ENCODE measurements at places on chromosomes 3 and 15. TPM values are rescaled to one million over a fixed set of nuclear protein-coding genes. Genes with fewer than 3 reads are reported as not detected.

DNA sequence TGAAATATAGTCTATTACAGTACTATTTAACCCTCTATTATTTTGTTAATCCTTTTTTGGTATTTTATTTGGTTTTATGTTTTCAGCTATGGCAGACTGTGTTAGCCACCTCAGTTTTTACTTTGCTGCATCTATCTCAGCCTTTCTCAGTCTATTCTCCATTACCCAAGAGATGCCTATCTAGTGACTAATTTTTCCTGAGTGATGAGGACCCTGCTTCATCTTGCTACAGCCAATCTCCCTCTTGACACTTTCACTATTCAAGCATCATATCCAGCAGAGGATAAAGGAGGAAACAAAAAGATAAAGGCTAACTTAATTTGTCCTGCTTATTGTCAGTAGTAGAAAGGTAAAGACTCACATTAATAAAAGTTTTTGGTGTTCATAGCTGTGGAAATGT lies 141.8 kb upstream of the NECTIN3 start:
- no peak for DNase-seq
- H3K36me3 ChIP-seq = no peaks in the 10 kb centered on the region
- H3K4me1 ChIP-seq = no peaks in the 10 kb centered on the region
- no peaks in the 10 kb centered on the region for H3K27me3 ChIP-seq
- H3K4me3 ChIP-seq = no peak overlapping the region

The EPHB3 gene
- total RNA-seq = 1.3 TPM

- H3K27me3 ChIP-seq = no peaks in the 10 kb centered on the region
- no peak for DNase-seq
- H3K4me1 ChIP-seq = peaks cover 9% of the 10 kb centered on the region
- H3K4me3 ChIP-seq = no peak overlapping the region
- no peak overlapping the region for H3K27ac ChIP-seq
- H3K36me3 ChIP-seq = no peaks in the 10 kb centered on the region
These were observed 234.7 kb downstream of the NFKBIZ start for GRCh38 chr3:102084006-102084405.

DNA sequence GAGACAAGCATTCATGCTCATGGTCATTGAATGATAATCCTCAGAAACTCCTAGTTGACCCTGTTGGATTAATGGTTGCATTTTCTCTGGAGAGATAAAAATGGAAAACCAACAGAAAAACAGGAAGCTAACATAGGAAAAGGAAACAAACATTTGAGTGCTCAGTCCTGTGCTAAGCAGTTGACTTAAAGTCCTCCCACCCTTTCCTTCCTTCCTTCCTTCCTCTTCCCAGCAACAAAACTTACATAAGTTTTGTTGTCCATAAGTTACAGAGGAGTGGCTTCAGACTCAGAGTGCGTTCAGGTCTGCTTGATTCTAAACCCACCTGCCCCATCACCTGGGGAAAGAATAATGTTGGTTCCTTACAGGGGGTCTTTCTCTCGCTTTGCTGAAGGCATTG lies 163.8 kb upstream of the RGMA start:
- H3K4me3 ChIP-seq = no peak overlapping the region
- no peaks in the 10 kb centered on the region for H3K27me3 ChIP-seq
- H3K36me3 ChIP-seq = no peaks in the 10 kb centered on the region
- DNase-seq = no peak

GRCh38 chr3:130971208-130971607 lies 55.4 kb downstream of the ASTE1 start:
- H3K27me3 ChIP-seq = no peaks in the 10 kb centered on the region
- DNase-seq = no peak
- H3K36me3 ChIP-seq = peaks cover 30% of the 10 kb centered on the region
- H3K4me1 ChIP-seq = no peaks in the 10 kb centered on the region

The NGLY1 gene
- total RNA-seq = 61.9 TPM

The OIP5 gene
- total RNA-seq = 2.8 TPM

DNA sequence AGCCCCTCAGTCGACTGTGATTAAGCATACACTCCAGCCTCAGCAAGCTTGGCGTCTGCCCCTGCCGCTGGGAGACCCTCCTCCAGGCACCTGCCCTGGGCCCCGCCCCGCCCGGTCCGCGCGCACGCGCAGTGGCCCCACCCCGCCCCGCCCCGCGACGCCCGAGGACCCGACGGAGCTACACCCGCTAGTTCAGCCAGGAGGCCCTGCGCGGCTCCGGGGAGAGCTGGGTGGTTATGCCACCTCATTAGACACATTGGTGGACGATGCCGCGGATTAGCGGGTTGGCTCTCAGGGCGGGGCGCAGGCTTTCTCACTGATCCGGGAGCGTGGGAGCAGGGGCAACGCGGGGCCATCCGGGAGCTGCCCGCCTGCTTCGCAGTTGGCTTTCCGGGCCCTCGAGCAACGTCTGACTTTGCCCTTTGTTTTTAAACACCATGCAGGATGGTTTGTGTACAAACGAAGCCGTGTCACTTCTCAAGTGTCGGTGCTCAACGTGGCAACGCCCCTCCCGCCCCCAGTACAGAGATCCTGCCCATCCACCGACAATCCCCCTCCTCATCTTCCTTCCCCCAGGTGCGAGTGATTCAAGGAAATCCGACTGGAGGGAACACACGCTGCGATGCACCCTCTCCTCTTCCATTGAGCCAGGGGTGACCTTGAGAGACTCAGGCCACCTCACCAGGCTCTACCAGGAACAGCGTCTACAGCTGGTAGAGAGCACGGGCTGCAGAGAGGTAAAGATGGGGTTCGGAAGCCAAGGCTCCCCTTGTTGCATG lies 109.3 kb downstream of the SHQ1 start:
- H3K27me3 ChIP-seq = peaks cover 24% of the 10 kb centered on the region
- no peak overlapping the region for H3K27ac ChIP-seq
- peaks cover 9% of the 10 kb centered on the region for H3K4me1 ChIP-seq
- peak; percentile 89 for DNase-seq

- H3K36me3 ChIP-seq = no peaks in the 10 kb centered on the region
- H3K27me3 ChIP-seq = peaks cover 12% of the 10 kb centered on the region
- no peak overlapping the region for H3K4me3 ChIP-seq
- H3K27ac ChIP-seq = no peak overlapping the region
These were observed 160.7 kb downstream of the SQOR start for GRCh38 chr15:45795440-45796069.

The PPP2R3A gene
- 3.2 TPM for total RNA-seq

- no peak overlapping the region for H3K27ac ChIP-seq
- no peaks in the 10 kb centered on the region for H3K27me3 ChIP-seq
- no peak overlapping the region for H3K4me3 ChIP-seq
- no peak for DNase-seq
- no peaks in the 10 kb centered on the region for H3K36me3 ChIP-seq
- H3K4me1 ChIP-seq = no peaks in the 10 kb centered on the region
These were observed 181.0 kb upstream of the CBLB start for GRCh38 chr3:106049821-106050220.

DNA sequence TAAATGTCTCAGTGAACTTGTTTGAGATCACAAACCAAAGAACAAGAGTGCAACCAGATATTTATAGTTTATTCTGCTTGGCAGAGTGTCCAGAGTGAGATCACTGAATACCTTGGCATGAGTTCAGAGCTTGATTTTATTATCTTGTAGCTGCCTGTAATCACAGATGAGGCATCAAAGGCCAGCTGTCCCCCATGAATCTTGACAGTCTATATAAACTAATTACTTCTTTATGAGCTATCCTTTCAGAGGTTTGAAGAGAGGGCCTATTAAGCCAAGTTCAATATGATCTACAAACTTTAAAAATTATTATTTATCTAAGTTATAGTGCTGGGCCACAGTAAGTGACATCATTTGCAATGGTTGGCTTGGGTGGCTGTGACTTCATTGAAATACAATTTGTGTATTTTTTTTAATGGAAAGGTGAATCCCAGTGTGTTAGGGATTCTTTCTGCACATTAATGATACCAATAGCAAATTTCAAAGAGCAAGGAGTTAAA lies 251.5 kb downstream of the CLSTN2 start:
- H3K4me1 ChIP-seq = no peaks in the 10 kb centered on the region
- H3K27ac ChIP-seq = no peak overlapping the region
- H3K4me3 ChIP-seq = no peak overlapping the region
- H3K36me3 ChIP-seq = no peaks in the 10 kb centered on the region
- H3K27me3 ChIP-seq = no peaks in the 10 kb centered on the region

GRCh38 chr3:17456650-17457049 lies 285.8 kb downstream of the TBC1D5 start:
- H3K27ac ChIP-seq = no peak overlapping the region
- H3K4me3 ChIP-seq = no peak overlapping the region
- no peaks in the 10 kb centered on the region for H3K4me1 ChIP-seq
- H3K27me3 ChIP-seq = no peaks in the 10 kb centered on the region
- DNase-seq = no peak
- H3K36me3 ChIP-seq = no peaks in the 10 kb centered on the region

The ZNF80 gene
- total RNA-seq = 2.2 TPM

DNA sequence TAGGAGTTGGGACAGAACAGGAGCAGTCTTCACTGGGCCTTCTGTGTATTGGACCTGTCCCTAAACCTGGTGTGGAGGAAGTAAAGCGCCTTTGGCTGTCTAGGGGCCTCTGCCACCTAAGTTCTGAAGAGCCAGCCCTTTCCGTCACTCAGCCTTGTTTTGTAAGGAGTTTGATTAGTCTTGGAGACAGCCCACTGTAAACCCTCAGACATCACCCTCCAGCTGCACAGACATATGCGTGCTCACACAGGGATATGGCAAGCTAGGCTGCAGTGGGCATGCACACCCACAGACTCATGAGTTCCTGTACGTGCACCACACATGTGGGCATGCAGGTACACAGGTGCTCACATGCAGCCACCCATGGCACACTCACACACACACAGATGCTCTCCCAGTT lies 5.2 kb downstream of the PRKCD start:
- H3K36me3 ChIP-seq = no peaks in the 10 kb centered on the region
- DNase-seq = no peak
- no peaks in the 10 kb centered on the region for H3K27me3 ChIP-seq

- H3K4me1 ChIP-seq = no peaks in the 10 kb centered on the region
- DNase-seq = no peak
- no peaks in the 10 kb centered on the region for H3K27me3 ChIP-seq
- no peak overlapping the region for H3K4me3 ChIP-seq
- H3K36me3 ChIP-seq = no peaks in the 10 kb centered on the region
These were observed 312.7 kb upstream of the DPH6 start for GRCh38 chr15:35858707-35859106.

- H3K27me3 ChIP-seq = no peaks in the 10 kb centered on the region
- no peaks in the 10 kb centered on the region for H3K4me1 ChIP-seq
- H3K27ac ChIP-seq = no peak overlapping the region
- DNase-seq = no peak
- no peak overlapping the region for H3K4me3 ChIP-seq
These were observed 44.5 kb downstream of the GOLGA6L2 start for GRCh38 chr15:23402544-23402943.

The CNTN4 gene
- 1.7 TPM for total RNA-seq

DNA sequence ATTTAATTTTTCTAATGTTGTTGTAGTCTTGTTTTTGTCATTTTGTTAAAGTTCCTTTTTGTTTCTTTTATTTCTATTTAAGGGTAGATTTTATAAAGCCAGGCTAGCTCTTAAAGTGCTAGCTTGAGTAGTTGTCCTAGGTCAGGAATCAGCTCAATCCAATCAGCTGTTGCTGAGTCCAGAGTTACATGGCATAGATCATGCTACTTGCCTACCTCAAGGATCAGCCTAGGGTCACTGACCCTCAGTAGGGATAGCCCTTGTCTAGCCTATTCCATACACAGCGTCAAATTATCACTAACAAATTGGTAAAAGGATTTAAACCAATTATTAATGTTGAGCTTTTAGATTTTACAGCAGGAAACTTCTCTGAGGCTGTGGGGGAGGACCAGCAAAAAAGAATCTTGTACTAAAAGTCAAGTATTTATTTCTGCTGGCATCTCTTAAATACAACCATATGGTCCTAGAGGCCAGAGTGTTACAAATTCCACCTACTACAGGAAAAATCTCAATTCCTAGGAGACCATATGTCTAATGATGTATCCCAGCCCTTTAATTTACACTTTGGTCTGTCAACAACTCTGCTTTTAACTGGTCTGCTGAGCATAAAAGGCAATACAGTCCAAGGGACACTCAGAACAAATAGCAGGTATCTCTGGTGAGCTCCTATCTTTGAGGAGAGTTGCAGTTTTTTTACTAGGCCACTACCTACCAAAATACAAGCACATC lies 138.3 kb upstream of the PTPRG start:
- H3K27me3 ChIP-seq = no peaks in the 10 kb centered on the region
- no peaks in the 10 kb centered on the region for H3K36me3 ChIP-seq
- no peak overlapping the region for H3K27ac ChIP-seq
- no peak for DNase-seq

The ZNF35 gene
- total RNA-seq = 9.8 TPM

The CACNA1D gene
- 89.3 TPM for total RNA-seq

The GP5 gene
- total RNA-seq = 0.79 TPM

DNA sequence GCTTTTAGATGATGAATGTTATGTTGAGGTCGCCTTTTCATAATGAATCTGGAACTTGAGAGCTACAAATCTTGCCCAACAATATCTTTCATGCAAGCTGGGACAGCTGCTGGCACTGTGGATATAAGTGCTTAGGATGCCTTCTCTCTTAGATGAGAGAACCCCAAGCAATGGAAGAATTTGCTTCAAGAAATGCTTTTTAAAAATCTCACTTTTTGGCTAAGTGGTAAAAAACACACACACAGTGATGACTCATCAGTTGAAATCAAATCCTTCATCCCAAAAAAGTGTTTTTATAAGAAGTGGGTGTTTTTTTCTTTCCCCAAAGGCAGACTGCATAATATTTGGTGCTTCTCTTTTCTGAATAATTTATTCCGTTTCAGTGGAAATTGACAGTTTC lies 38.4 kb upstream of the GALNT15 start:
- no peak overlapping the region for H3K27ac ChIP-seq
- no peak for DNase-seq
- H3K27me3 ChIP-seq = no peaks in the 10 kb centered on the region

- no peak for DNase-seq
- no peak overlapping the region for H3K4me3 ChIP-seq
These were observed 9.3 kb upstream of the ANKUB1 start for GRCh38 chr3:149801639-149802038.

GRCh38 chr3:197730200-197730599 lies 6.5 kb downstream of the RUBCN start:
- no peak overlapping the region for H3K27ac ChIP-seq
- no peak for DNase-seq
- H3K4me3 ChIP-seq = no peak overlapping the region
- no peaks in the 10 kb centered on the region for H3K27me3 ChIP-seq

- no peaks in the 10 kb centered on the region for H3K4me1 ChIP-seq
- no peaks in the 10 kb centered on the region for H3K36me3 ChIP-seq
- DNase-seq = no peak
- no peak overlapping the region for H3K4me3 ChIP-seq
- H3K27ac ChIP-seq = no peak overlapping the region
- H3K27me3 ChIP-seq = no peaks in the 10 kb centered on the region
These were observed 188.1 kb downstream of the USP13 start for GRCh38 chr3:179840985-179841384.

The SEMA7A gene
- 123 TPM for total RNA-seq

DNA sequence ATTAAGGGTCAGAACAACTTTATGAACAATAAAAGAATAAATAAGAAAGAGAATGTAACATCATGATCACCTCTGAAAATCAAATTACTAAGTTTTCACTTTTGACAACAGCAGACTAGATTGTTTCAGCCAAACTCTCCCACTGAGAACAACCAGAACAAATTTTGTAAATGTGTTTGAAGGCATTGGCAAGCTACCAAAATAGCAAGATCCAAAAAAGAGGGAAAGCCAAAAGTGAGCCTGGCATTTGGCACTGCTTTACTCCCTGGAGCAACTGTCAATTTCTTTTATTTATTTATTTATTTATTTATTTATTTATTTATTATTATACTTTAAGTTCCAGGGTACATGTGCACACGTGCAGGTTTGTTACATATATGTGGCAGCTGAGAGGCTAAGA lies 67.2 kb downstream of the CFAP44 start:
- H3K4me1 ChIP-seq = no peaks in the 10 kb centered on the region
- H3K27me3 ChIP-seq = no peaks in the 10 kb centered on the region
- no peak for DNase-seq
- no peak overlapping the region for H3K4me3 ChIP-seq
- H3K36me3 ChIP-seq = no peaks in the 10 kb centered on the region
